ENCODE measurements at places on chromosomes 7 and 10.

DNA sequence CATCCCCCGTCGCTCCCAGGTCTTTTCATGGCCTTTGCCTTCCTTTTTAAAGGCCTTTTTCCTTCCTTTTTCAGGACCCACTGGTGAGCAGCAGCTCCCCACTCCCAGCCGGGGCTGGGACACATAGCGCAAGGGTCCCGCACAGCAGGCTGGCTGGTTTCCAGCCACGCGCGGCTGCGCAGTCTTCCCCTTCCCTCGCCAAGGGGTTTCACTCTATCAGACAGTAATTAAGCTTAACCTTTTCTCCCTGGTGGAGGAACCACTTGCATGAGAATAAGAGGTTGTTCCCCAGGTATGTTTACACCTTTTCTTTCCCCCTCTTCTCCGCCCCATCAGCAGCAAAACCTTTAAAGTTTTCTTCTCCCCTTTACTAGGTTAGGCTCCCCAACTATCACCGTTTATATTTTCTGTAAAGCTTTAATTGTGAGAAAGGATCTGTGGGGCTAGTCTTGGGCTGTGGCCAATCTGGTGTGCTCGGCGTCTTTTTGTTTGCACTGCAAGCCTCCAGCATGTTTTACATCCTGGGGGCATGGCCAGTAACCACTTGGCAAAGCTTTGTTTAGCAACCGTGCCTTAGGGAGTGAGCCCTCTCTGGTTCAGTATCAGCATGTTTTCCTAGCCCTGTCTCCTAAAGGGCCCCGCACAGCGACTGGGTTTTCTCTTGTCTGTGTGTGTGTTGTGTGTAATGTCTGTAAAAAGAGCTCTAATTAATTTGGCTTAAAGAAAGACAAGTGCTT is 219.6 kb downstream of the PHF14 start:
- DNase-seq, result no peak

DNA sequence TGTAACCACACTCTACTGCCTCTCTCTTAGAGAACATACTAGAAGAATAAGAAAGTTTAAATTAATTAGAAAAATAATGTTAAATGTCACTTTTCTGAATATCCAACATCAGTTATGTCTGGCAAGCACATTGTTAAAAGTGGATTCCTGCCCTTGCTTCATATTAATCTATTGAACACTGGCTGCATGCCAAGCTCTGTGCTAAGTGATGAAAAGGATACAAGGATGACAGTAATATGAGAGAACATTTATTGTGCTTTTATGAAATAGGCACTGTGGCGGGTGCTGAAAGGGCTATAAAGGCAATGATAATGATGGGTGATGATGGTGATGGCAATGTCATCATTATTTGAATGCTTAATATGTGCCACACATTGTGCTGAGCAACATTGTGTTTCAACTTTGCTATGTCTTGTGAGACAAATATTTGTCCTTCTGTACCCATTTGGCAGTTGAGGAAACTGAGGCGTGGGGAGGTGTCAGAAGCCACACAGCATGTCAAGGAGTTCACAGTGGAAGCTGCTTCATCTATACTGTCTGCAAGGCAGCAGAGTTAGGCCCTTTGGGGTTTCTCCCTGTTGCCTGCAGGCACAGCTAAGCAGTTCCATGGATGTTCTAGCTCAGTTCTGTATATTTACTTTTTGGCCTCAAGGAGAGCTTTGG is 64.2 kb upstream of the RAPGEF5 start:
- DNase-seq, result no peak

DNA sequence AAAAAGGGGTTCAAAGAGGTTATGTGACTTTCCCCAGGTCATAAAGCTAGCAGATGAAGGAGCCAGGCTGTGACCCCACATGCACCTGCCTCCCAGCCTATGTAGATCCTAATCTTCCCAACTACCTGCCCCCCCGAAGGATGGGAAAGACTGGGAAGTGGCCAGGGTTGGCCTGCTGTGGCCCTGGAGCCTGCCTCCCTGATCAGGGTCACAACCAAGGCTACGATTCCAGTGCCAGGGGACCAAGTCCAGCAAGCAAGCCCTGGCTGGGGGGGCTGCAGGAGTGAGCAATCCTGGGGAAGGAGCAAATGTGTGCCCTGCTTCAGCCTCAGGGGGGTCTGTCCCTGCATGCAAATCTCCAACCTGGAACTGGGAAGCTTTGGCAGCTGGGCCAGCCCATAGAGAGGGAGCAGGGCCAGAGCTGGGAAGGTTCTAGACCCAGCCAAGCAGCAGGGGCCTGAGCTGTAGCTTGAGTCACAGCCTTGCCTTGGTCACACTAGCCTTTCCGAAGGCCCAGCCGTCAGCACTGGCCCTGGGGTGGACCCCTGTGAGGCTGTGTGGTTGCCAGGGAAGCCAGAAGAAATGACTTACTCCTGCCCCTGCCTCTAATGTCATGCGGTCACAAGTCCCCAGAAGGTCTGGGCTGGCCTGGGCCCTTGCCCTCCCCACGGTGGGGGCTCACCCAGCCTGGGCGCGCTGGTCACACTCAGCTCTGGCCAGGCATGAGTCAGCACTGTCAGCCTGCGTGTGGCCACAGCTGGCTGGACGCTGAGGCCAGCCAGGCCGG is 96.4 kb upstream of the ZMIZ1 start:
- DNase-seq, result peak; percentile 15

- peak; percentile 34 for DNase-seq
Observed at GRCh38 chr10:74483356-74483755, 332.3 kb downstream of the ADK start.

- DNase-seq, result no peak
Observed at GRCh38 chr7:30968294-30968693, 4.5 kb downstream of the GHRHR start.

DNA sequence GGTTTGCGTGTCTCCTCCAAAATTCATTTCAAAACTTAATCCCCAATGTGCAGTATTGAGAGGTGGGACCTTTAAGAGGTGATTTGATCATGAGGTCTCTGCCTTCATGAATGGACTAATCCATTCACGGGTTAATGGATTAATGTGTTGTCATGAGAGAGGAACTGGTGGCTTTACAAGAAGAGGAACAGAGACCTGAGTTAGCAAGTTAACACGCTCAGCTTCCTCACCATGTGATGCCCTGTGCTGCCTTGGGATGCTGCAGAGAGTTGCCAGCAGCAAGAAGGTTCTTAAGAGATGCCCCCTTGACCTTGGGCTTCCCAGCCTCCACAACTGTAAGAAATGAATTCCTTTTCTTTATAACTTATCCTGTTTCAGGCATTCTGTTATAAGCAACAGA is 3.7 kb upstream of the TCTN3 start:
- DNase-seq, result peak; percentile 58

- no peak for DNase-seq
Observed at GRCh38 chr10:4677296-4678021, 148.5 kb upstream of the AKR1E2 start.

DNA sequence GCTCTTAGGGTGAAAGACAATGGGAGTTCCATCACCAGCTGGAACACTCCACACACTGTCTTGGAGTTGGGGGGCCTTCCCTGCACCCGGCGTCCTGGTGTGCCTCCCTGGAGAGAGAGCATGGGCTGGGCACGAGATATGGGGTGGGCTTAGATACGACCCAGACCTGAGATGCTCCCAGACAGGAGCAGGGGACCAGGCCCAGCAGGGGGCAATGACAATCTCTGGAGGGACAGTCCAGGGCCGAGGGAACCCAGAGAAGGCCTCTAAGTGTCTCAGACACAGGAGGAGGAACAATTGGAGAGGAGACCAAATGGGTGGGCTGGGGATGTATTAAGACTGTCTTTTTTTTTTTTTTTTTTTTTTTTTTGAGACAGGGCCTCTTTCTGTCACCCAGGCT is 40.0 kb downstream of the MYL10 start:
- no peak for DNase-seq

DNA sequence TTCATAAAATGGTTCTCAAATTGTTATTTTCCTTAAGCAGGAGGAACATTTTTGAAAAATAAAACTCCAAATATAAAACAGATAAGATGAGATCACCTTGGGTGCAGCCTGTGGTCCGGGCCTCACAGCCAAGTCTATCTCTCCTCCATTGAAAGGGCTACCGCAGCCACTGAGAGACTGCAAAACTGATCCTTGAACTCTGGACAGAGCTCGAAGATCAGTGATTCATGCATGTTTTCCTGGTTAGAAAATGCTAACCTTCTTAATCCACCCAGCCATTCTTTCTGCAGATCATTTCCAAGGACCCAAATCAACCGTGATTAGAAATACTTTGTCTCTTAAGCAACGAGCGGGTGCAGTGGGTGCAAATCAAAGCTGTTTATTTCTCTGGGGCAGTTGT is 378.8 kb downstream of the PLXDC2 start:
- DNase-seq, result no peak

DNA sequence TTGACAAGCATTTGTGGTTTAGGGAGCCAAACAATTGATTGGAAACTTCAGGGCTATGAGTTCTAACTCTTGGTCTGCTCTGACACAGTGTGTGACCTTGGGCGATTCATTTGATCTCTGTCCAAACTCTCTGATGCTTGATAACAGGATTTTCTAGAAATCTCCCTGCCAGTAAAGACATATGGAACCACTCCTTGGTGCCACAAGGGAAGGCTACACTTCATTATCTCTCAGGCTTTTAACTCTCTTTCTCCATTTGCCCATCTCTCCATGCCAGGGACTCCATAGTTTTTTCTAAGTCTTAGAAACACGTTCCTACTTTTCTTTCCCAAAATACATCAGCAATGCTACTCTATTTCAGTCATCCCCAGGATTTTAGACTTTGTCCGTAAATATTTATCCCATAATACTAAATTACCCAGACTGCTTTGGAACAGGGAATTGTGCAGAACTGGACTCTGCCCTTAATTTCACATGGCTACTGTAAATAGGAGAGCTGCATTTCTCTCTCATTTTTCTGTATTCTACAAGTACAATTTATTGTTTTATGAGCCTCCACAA is 488.2 kb downstream of the SUGCT start:
- no peak for DNase-seq

DNA sequence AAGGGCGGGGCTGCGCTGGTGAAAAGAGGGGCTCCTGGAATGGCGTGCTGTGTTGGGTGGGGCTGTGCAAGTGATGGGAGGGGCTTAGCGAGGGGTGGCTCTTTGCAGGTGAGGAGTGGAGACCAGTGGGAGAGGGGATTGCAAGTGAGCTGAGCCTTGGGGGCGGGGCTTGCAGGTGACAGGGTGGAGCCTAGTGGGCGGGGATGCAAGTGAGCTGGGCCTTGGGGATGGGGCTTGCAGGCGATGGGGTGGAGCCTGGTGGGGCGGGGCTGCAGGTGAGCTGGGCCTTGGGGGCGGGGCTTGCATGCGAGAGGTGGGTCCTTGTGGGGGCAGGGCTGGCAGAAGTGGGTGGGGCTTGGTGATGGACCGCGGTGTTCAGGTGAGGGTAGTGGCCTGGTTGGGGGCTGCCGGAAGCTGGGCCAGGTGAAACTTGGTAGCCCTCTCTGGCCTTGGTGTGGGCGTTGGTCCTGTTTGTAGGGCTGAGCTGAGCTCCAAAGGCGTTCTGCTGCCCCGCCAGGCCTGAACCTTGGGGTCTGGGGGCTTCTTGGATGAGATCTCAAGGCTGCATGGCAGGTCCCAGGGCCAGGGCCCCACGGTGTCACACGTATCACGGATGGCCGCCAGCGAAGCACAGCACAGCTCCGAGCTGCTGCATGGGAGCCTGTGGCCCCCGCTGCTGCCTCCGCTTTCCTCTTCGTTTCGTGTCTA is 743 bp upstream of the PITRM1 start:
- no peak for DNase-seq

GRCh38 chr7:5636446-5636835 is 145.0 kb downstream of the RNF216 start:
- no peak for DNase-seq

DNA sequence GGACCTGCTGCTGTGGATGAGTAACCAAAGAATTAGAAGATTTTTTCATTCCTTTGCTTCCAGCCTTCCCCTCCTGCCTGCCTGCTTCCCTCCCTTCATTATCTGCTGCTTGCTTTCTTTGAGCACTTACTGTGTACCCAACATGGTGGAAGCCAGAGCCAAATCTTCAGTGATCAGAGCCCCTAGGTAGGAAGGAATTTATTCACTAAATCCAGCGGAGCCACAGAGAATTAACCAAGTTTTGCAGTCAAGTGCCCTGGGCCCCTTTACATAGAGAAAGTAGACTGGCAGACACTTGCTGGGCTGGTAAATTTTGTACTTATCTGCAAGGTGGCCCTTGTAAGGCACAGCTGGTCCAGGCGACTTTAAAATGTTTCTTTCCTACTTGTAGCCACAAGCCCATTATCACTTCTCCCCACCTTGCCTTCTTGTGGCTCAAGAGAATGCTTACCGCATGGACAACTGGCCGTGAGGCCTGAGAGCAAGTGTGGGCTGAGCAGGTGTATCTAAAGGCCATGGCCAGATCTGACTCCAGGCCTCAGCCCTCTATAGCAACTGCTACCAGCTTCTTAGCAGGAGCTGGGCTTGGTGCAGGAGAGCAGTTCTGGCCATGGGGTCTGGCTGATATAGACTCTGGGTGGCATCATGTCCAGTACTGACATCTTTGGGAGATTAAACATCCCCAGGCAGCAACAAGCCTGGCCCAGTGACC is 11.1 kb downstream of the UNC5B start:
- no peak for DNase-seq

GRCh38 chr7:70660154-70660818 is 471.7 kb upstream of the GALNT17 start:
- DNase-seq, result no peak

- DNase-seq, result no peak
Observed at GRCh38 chr7:104983076-104983577, 30.9 kb upstream of the KMT2E start.

DNA sequence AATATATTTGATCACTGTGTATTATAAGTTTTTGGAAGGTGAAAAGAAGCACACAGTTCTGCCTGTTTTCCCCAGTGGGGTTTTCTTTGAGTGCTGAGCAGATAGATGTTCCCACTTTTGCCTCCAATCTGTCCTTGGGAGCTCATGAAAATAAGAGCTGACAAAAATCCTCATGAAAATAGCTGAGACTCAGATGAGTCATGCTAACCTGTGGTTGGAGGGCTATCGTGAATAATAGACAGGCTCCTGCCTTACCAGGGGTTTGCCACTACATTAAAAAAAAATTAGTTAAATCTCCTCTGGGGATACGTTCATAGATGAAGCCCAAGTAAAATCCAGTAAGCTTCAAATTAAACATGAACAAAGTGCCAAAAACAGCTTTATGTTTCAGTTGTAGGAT is 10.9 kb upstream of the AOAH start:
- DNase-seq, result no peak

- DNase-seq, result peak; percentile 41
Observed at GRCh38 chr10:87093632-87094372, 841 bp downstream of the GLUD1 start.

- DNase-seq, result peak; percentile 14
Observed at GRCh38 chr10:28796606-28797512, 119.5 kb downstream of the BAMBI start.
